Body of pancreas (tissue), 4 donors: ENCODE measurements at places on chromosomes 7 and 10.

DNA sequence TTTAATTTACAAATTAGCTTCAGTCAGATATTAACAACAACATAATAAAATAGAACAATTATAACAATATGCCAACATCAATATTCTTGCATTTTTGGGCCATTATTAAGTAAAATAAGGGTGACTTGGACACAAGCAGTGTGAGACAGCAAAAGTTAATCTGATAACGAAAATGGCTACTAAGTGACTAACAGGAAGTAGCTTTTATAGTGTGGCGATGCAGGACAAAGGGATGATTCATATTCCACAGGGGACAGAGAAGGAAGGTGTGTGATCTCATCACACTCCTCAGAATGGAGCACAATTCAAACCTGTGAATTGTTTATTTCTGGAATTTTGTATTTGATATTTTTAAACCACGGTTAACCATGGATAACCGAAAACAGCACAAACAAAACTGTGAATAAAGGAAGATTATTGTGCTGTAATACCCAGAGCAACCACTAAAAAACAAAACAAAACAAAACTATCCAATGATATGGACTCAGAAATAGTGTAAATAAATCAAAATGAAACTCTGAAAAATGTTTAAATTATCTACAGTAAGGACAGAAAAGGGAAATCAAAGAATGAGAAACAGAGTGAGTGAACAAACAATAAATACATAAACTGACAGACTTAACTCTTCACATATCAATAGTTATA, 66.9 kb upstream of the TFEC start:
- H3K4me1 ChIP-seq: no peaks in the 10 kb centered on the region
- no peak overlapping the region for H3K27ac ChIP-seq
- no peak for DNase-seq

DNA sequence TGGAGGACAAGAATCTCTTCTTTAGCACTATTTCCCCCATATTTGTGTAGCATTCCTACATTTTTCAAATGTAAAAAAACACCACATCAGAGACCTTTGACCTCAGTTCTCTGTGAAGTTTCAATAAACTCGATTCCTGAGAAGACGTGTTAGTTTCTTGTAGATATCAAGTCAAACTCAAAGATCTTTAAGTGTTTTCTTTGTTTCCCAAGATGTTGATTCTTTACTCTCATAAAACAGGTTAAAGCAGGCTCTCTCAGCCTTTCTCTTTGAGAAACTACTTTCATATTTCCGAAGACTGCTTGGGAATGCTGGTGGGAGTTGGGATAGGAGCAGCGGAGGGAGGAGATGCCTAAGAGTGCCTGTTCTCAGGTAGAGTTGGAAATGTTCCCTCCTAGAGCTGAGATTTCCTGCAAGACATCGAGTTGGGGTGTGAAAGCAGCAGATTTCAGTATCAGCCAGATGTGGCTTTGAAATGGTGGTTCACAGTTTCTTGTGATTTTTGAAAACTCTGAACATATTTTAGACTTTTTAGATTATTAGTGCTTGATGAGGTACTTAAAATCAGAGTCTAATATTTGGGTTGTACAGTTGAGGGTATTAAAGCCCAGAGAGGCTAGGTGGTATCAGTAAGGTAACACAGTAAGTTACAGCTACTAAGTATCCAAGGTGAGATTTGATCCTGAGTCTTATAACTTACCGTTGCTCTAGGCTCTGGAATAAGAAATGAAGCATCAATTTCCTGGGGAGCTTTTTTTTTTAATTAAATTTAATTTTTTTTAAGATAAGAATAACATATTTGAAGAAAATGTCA, 13.9 kb downstream of the ADK start:
- H3K27ac ChIP-seq: no peak overlapping the region
- H3K27me3 ChIP-seq: no peaks in the 10 kb centered on the region
- no peak for DNase-seq

DNA sequence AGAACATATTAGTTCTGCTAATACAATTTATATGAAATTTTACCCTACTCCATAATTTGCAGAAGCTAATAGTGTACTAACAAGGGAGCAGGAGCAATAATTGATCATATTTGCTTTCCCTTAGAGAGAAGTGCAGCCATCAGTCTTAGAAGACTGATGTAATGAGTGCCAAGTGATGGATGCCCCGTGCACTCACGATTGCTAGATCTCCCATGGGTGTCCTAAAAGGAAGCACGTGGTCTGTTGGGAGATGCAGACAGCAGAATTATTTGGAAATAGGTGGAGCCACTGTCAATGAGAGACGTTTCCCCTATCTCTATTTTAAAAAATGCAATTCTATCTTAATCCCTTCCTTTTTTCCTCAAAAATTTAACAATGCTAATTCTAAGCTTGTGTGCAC, 772.2 kb upstream of the C7orf33 start:
- no peak for DNase-seq
- no peaks in the 10 kb centered on the region for H3K36me3 ChIP-seq
- H3K27ac ChIP-seq: no peak overlapping the region
- H3K4me3 ChIP-seq: no peak overlapping the region

- no peaks in the 10 kb centered on the region for H3K36me3 ChIP-seq
- no peak overlapping the region for H3K4me3 ChIP-seq
- H3K4me1 ChIP-seq: peaks cover 42% of the 10 kb centered on the region
- DNase-seq: peak; percentile 51
These were observed 559 bp upstream of the FKBP14 start for GRCh38 chr7:30027065-30027456.

- peak overlapping the region; percentile 72 for H3K27ac ChIP-seq
- no peaks in the 10 kb centered on the region for H3K36me3 ChIP-seq
- H3K27me3 ChIP-seq: no peaks in the 10 kb centered on the region
These were observed 1.2 kb downstream of the MNX1 start for GRCh38 chr7:157009170-157009777.

DNA sequence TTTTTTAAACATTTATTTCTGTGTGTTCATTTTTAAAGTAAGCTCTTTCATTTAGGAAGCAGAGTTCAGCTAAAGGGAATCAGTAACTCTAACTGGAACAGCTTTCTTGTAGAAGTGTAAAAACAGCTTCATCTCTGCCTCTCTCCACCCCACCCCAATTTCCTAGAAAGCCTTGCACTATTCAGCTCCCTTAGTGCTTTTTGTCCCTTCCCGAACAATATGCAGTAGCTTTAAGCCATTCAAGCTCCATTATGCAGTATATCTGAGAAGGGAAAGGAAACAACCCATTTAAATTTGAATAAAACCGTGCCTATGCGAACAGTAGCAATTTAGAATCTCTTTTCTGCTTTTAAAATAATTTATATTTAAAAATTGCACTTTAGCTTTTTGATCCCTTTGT, 134.5 kb downstream of the TRIL start:
- H3K36me3 ChIP-seq: no peaks in the 10 kb centered on the region
- H3K27me3 ChIP-seq: no peaks in the 10 kb centered on the region
- no peaks in the 10 kb centered on the region for H3K4me1 ChIP-seq
- DNase-seq: no peak
- H3K4me3 ChIP-seq: no peak overlapping the region
- H3K27ac ChIP-seq: no peak overlapping the region
